ENCODE measurements at places on chromosomes 12 and 14. TPM values are rescaled to one million over a fixed set of nuclear protein-coding genes. Genes with fewer than 3 reads are reported as not detected.

The KLRC3 gene
- total RNA-seq, result not detected

The FBXW8 gene
- total RNA-seq, result 20.6 TPM

The TSPAN19 gene
- total RNA-seq, result not detected

The DTD2 gene
- 49.2 TPM for total RNA-seq

The FGD6 gene
- 17.2 TPM for total RNA-seq

The FOXM1 gene
- total RNA-seq, result 4.3 TPM

The HOXC10 gene
- total RNA-seq, result 0.60 TPM

The ABCC9 gene
- 10.0 TPM for total RNA-seq

The ANO4 gene
- total RNA-seq, result 2.6 TPM

The CDKN3 gene
- 11.7 TPM for total RNA-seq

The LMNTD1 gene
- total RNA-seq, result not detected

The NANOG gene
- total RNA-seq, result 1.9 TPM

The RXYLT1 gene
- total RNA-seq, result 22.9 TPM

The AHNAK2 gene
- total RNA-seq, result 5.9 TPM

The LRP1-AS gene
- total RNA-seq, result not detected

The IQSEC3 gene
- 0.70 TPM for total RNA-seq

The KRT81 gene
- total RNA-seq, result not detected

The EFS gene
- 10.2 TPM for total RNA-seq

The GNS gene
- 199 TPM for total RNA-seq

The STAB2 gene
- 0.08 TPM for total RNA-seq

The SLC25A47 gene
- total RNA-seq, result 1.6 TPM

The C12orf57 gene
- 289 TPM for total RNA-seq

The BATF gene
- not detected for total RNA-seq

The B4GALNT3 gene
- total RNA-seq, result 13.9 TPM

The SOX5 gene
- total RNA-seq, result 26.4 TPM

The PRIMA1 gene
- 1.5 TPM for total RNA-seq

The BHLHE41 gene
- 2.4 TPM for total RNA-seq

The HOXC11 gene
- 1.5 TPM for total RNA-seq

The C12orf54 gene
- total RNA-seq, result not detected

The KSR2 gene
- total RNA-seq, result 0.37 TPM

The TAS2R8 gene
- total RNA-seq, result not detected

The ALX1 gene
- 3.9 TPM for total RNA-seq

The GPR162 gene
- 1.2 TPM for total RNA-seq

The TGFB3 gene
- 30.5 TPM for total RNA-seq

The LTBR gene
- 42.4 TPM for total RNA-seq

The CLEC2B gene
- total RNA-seq, result 5.0 TPM

The ZC2HC1C gene
- 14.9 TPM for total RNA-seq

The CATSPERB gene
- 19.5 TPM for total RNA-seq
